CD4-positive, alpha-beta T cell treated with Interferon gamma for 1 hour (primary cell): ENCODE measurements at places on chromosomes 4 and X.

GRCh38 chrX:100895365-100896075 lies 21.4 kb upstream of the NOX1 start:
- peak; percentile 3 for DNase-seq

DNA sequence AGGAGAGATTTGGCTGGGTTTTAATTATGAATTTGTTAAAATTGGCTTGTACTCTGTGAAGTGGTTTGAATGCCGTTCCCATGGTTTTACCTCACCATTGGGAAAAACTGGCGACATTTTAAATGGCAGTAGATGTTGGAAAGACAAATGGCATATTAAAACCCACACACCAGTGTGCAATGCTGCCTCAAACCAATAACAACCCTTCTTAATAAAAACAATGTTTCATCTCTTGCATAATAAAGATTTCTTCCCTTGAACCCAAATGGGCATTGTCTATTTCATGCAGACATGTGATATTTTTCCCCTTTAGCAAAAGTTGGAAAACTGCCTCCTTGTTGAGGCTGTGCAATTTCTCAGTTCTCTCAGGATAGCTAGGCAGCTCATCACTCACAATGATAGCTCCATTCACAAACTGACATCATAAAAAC lies 33.7 kb downstream of the GABRB1 start:
- no peak for DNase-seq

- no peak for DNase-seq
These were observed 38.8 kb downstream of the NSG1 start for GRCh38 chr4:4425696-4426095.

GRCh38 chr4:94036964-94037363 lies 170.7 kb upstream of the SMARCAD1 start:
- DNase-seq, result no peak

DNA sequence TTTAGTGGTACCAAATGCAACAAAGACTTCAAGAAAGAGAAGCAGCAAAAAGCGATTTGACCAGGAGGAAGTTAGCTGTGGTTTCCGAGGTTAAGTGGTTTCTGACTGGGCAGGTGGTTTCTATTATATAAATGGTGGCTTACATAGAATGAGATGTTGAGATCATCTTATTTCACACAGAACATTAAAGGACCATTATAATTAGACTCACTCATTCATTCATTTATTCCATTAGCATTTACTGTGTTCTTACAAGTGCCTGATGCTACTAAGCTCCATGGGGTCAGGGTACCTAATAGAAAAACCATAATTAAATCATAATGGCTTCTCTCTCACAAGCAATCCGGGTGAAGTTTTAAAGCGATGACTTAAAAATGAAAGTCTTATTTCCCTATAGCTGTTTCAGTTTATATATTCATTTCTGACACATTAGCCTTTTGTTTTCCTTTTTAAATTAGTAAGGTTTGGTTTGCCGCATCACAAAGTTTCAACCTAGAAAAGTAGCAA lies 10.6 kb downstream of the TSPAN6 start:
- no peak for DNase-seq

- DNase-seq, result peak; percentile 95
These were observed 1.3 kb upstream of the EOLA1 start for GRCh38 chrX:149539283-149540130.

DNA sequence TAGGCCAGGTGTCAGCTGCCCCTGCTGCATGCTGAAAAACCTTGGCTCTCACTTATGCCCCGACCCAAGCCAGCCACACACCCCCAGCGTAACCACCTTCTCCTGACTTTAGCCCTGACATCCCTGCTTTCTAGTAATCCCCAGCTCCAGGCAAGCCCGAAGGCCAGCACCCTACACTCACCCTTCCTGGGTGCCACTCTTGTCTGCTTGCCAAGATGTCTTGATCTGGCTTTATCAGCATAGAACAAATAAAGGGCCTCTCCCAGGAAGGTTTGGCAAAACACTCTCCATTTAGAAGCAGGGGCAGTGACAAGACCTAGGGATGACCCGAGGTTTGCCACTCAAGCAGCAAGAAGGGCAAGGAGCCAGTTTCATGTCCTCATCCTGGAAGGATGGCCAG lies 6.8 kb upstream of the MAP9 start:
- no peak for DNase-seq

- no peak for DNase-seq
These were observed 138.7 kb downstream of the AFAP1 start for GRCh38 chr4:7801001-7801400.

GRCh38 chr4:81003597-81004111 lies 26.9 kb upstream of the BMP3 start:
- DNase-seq, result no peak
